Activated naive CD4-positive, alpha-beta T cell treated with anti-CD3 and anti-CD28 coated beads, Interleukin-2, amount 50 U/mL, for 72 hours (primary cell): ENCODE measurements at places on chromosomes 7 and 10.

- no peak for DNase-seq
Measured at GRCh38 chr7:142812437-142813215, 41.9 kb downstream of the PRSS2 start.

GRCh38 chr7:117164620-117165019 lies 158.2 kb downstream of the WNT2 start:
- no peak for DNase-seq

GRCh38 chr7:140674899-140675701 lies 2.4 kb downstream of the ADCK2 start:
- no peak for DNase-seq

- no peak for DNase-seq
Measured at GRCh38 chr7:155731380-155731779, 80.9 kb downstream of the SHH start.

DNA sequence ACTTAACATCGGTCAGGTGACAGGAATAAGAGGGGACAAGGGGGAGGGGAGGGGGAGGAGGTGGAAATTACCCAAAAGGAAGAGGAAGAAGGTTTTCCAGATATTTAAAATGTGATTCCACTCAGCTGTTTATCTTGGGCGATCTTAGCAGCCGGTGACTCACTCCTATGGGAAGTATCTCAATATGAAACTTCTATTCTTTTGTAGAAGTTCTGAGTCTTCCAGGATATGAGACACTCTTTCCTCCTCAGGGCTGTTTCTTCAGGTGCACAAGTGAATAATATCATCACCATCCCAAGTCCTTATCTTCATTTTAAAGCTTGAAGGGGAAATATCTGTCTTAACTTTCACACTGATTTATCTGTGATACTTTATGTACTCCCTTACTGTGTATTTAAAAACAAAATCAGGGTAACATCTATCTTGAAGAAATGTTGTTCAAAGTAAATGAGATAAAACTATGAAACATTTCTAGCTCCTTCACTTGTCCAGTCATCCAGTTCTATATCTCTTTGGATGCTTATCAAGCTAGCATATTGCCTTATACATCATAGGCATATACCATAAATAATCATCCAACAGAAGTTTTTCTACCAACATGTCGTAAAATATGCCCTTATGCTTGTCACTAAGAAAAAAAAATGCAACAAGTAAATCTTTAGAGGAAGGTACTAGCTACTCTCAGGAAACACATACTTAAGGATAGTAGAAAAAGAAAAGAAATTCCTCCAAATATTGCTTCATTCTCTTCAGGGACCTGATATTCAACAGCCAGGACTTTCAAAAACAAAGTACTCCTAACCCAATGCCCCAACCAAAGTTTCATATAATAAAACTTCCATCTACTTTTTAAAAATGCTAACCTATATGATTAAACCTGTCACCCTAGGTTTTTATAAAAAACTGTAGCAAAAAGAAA lies 13.7 kb downstream of the DOCK4 start:
- no peak for DNase-seq

- DNase-seq = no peak
Measured at GRCh38 chr10:132547421-132547861, 9.9 kb downstream of the INPP5A start.

DNA sequence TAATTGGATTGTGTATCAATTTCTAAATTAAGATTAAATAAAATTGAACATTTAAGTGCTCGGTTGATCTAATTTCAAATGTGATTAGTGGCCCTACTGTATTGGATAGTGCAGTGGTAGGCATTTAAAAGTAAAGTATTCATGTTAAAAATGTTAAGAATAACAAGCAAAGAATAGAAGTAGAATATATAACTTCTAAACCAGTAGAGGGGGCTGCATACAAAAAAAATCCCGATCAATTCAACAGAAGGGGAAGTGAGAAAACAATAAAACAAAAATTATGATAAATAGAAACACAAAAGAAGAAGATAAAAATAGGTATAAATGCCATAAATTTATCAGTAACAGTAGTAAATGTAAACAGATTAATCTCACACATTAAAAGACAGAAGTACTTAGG lies 24.9 kb upstream of the WDFY4 start:
- no peak for DNase-seq

- DNase-seq = no peak
Measured at GRCh38 chr10:76150876-76151288, 719.5 kb downstream of the LRMDA start.

DNA sequence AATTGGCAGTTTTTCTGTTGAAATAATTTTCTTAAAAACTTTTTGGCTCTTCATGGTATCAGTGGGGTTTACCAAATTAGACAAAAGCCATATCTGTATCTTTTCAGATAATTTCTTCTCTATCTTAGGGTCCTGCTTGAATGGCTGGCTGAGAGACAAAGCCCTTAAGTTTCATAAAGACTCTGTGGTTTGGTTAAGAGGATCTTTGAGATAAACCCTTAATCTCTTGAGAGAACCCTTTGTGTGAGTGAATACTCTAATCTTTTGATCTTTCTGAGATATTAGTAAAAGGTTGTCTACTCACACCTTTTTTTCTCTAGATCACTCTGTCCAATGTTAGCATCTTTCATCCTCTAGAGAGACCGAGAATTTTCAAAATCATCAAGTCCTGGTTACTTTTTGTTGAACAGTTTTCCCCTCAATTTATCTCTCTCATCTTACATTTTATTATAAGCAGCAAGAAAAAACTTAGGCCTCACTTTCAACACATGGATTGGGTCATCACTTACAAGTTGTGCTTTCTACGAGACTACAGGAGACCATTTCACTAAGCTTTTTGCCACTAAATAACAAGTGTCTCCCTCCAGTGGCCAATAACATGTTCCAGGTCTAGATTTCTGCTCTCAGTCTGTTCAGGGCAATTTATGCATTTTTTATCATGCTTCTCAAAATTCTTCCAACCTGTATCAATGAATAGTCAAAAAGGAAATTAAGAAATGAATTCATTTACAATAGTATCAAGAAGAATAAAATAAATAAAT lies 28.4 kb downstream of the DNAJC9 start:
- no peak for DNase-seq

DNA sequence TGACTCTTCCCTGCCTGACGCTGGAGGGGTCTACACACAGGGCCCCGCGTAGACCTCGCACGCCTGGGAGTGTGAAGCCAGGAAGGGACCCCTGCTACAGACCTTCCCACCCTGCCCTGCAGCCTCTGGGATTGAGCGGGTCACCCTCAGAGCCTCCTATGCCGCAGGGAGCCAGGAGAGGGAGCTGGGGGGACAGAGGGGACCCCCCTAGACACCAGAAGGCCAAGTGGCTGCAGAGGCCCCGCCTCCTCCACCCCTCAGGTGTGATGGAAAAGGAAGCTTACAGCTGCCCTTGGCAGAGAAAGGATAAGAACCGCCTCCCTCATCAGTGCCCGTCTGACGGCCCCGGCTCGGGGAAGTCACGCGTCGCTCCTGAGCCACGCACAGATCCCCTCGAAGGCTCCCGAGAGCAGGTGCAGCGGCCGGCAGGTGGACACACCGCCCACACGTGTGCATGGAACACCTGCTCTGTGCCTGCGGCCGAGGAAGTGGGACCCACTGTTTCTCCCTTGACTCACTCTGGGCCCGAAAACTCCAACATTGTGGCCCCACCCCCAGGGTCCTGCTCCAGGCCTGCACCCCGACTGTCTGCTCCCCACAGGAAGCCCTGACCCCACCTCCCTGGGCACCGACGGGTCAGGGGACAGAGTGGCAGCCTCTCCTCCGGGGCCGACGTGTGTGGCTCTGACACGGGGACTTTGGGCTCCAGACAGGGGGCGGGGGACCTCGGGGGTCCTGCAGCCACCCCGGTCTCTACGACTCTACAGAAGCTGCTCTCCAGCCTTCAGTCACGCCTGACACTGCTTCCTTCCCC lies 73.3 kb downstream of the MICALL2 start:
- no peak for DNase-seq

DNA sequence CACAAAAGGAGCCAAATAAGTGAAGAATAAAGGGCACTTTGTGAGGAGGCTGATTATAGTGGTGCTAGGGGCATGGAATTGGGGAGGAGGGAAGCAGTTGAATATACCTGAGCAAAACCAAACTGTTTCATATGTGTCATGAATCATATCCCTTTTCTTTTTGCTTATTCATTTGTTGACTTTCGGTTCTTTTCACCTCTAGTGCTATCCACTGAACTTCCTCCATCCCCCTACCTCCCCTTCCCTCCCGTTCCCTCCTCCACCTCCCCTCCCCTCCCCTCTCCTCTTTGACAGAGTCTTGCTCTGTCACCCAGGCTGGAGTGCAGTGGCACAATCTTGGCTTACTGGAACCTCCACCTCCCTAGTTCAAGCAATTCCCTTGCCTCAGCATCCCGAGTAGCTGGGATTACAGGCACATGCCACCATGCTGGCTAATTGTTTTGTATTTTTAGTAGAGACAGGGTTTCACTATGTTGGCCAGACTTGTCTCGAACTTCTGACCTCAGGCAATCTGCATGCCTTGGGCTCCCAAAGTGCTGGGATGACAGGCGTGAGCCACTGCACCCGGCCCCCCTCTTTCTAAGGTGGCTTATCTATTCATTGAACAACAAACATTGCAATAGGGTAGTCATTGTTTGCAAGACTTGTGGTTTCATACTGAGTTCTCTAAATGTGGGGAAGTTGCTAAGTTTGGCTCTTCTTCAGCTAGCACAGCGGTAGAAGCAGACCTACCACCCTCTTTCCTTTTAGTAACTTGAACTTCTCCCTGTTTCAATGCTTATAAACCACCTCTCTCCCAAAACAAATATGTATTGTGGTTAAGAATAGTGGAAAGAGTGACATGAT lies 150.4 kb upstream of the PRPS1L1 start:
- DNase-seq = peak; percentile 23

DNA sequence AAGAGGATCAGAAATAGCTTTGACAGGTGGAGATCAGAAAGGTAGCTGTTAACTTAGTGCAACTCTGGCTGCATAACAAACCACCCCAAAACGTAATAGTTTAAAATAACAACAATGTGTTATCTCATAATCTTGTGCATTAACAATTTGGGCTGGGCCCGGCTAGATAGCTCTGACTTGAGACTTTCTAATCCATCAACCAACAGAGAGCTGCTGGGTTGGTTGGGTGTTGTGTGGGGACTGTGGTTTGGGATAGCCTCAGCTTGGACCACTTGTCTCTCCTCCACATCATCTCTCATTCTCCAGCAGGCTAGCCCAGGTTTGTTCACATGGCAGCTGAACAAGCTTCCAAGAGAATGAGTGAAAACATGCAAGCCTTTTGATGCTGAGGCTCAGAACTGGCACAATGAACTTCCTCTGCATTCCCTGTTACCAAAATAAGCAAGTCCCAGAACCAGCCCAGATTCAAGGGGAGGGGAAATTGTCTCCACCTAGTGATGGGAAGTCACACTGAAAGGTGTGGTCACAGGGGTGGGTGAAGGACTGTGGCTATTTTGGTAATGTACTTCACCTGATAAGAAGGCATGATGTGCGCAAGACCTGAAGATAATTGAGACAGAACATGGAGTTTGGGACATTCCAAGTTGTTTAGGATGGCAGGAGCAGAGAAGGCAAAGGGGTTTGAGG lies 20.4 kb upstream of the ASAH2 start:
- no peak for DNase-seq

DNA sequence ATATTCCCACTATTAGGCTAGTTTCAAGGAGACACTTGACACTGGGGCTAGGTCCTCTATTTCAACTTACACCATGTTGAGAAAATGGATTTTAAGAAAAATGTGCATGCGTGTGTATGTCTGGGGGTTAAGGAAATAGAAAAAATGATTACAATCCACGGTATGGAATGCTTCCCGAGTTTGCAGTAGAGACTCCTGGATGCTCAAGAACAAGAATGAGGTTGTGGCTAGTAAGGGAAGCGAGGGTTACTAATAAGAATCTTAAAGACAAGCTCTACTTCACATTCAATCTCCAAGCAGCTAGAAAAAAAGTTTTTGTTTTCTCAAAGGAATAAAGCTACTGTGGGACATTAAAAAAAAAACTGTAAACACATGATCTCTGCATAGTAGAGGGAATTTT lies 54.7 kb downstream of the ANK3 start:
- DNase-seq = no peak

DNA sequence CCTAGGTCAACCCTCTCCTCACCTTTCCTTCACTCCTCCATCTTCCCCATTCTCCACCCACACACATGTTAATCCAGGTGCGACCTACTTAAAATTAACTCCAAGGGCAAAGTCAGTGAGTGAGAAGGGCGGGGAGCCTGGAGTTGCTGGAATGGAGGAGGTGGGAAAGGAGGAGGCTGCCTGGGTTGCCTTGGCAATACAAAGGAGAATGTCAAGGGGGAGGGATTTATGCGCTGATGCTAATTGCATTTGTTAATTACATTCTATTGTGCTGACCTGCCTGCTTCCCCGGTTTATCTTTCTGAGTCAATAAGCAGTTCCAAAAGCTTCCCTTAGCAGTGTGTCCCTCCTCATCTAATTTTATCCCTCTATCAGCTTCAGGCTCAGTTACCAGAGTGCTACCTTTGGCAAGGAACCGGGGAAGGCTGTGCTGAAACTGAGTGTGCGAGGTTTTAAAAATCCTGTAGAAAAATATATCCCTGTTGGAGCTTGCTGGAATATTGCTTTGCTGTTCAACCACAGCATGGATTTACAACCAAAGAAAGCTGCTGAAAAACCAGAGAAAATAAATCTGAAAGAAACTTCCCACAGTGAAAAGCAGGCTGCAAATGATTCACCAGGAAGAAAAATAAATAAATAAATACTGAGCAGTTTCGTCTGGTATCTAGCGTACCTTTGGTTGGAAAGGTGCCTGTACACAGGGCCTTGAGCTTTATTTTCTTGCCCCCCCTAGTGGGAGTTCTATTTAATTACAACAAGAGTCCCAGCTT lies 113.2 kb upstream of the DGKB start:
- no peak for DNase-seq

DNA sequence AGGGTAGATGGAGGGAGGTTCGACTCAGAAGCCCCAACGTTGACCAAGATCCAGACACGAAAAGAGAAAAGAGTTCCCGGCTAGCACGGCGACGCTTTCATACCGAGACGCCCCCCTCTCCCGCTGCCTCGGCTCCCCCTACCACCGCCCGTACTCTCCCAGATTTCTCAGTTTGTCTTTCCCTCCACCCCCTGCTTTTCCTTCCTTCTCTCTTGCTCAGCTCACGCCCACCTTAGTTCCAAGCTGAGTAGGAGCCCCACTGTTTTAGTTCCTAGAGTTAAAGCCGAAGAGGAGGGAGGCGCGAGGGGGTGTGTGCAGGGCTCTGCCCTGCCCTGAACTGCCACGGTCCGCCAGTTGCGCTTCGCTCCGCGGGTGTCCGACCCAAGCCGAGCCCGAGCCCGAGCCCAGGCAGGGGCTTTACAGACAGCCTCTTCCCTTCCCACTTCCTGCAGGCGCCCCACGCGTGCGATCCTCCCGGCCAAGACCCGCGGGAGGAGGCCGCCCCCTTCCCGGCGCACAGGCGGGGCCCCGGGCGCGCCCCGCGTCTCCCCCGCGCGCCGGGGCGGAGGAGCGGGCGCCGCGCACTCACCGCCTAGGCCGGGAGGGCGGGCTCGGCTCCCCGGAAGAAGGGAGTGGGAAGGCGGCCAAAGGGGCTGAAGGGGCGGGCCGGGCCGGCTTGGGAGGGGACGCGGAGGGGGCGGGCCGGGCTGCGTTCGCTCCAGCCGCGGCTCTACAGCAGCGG lies at the start of gene EPHB6:
Gene EPHB6, plus strand, starts transcription at position 705 of the 742 bp plus-strand sequence. CDS start 8,152 bp downstream, outside the sequence.
- DNase-seq = peak; percentile 73

- DNase-seq = peak; percentile 62
Measured at GRCh38 chr7:21939136-21939857, 6.4 kb downstream of the CDCA7L start.
